ENCODE measurements at places on chromosomes 3 and 15.
A peak's percentile ranks its signal among the peaks of the same experiment; 100 is the strongest.

GRCh38 chr3:49278548-49278947, 1.5 kb upstream of the C3orf62 start:
- H3K36me3 ChIP-seq: peaks cover 12% of the 10 kb centered on the region
- peaks cover 9% of the 10 kb centered on the region for H3K4me1 ChIP-seq

- H3K36me3 ChIP-seq: no peaks in the 10 kb centered on the region
- DNase-seq: no peak
- H3K27me3 ChIP-seq: peaks cover 5% of the 10 kb centered on the region
- no peak overlapping the region for H3K27ac ChIP-seq
- no peak overlapping the region for H3K4me3 ChIP-seq
Observed at GRCh38 chr15:82305621-82306048, 43.0 kb downstream of the SAXO2 start.

- H3K27ac ChIP-seq: peak overlapping the region; percentile 93
- no peak for DNase-seq
- H3K27me3 ChIP-seq: no peaks in the 10 kb centered on the region
- no peak overlapping the region for H3K4me3 ChIP-seq
- peaks cover 8% of the 10 kb centered on the region for H3K4me1 ChIP-seq
Observed at GRCh38 chr3:99877031-99877579, 59.4 kb downstream of the CMSS1 start.

DNA sequence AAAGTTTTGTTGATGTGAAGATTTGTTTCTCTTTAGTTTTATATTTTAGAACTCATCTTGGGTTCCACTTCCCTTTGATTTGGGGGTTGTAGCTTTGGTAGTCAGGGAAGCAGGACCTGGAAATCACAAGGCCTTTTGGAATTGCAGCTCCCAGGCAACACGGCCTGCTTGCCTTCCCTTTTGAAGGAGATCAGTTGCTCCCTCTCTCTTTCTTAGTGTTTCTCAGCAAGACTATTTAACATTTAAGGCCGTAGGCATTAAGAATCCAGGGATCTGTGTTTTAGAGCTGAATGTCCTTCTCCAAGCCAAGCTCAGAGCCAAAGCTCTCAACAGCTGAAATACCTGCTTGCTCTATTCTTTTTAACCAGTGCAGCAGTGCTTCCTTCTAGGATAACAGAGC, 310.3 kb downstream of the PTPRG start:
- H3K4me1 ChIP-seq: no peaks in the 10 kb centered on the region
- H3K27me3 ChIP-seq: no peaks in the 10 kb centered on the region
- H3K27ac ChIP-seq: no peak overlapping the region
- H3K4me3 ChIP-seq: no peak overlapping the region
- peaks cover 2% of the 10 kb centered on the region for H3K36me3 ChIP-seq
- no peak for DNase-seq

GRCh38 chr3:126129398-126129891, 45.5 kb upstream of the SLC41A3 start:
- H3K4me1 ChIP-seq: no peaks in the 10 kb centered on the region
- no peak overlapping the region for H3K27ac ChIP-seq
- DNase-seq: no peak
- H3K36me3 ChIP-seq: no peaks in the 10 kb centered on the region
- no peak overlapping the region for H3K4me3 ChIP-seq

GRCh38 chr3:155441026-155441425, 147.5 kb upstream of the STRIT1 start:
- no peaks in the 10 kb centered on the region for H3K4me1 ChIP-seq
- no peaks in the 10 kb centered on the region for H3K36me3 ChIP-seq
- H3K27ac ChIP-seq: no peak overlapping the region
- H3K27me3 ChIP-seq: peaks cover 4% of the 10 kb centered on the region
- H3K4me3 ChIP-seq: no peak overlapping the region

DNA sequence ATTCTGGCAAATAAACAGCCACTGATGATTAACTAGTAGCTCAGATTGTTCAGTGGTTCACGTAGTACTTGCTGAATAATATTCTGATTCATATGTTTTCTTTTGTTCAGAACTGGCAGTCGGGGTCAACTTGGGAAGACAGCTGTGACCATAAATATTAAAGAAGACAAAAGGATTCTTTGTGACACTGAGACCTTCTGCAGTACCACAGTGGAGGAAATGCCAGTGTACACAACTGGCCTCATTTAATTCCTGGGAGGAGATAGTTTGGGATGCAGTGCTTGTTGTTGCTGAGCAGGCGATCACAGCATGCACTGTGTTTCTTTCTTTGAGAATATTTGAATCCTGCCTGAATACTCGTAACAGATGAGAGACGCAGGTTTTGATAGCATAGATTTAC, 26.7 kb upstream of the MCF2L2 start:
- no peaks in the 10 kb centered on the region for H3K4me1 ChIP-seq
- H3K27me3 ChIP-seq: no peaks in the 10 kb centered on the region
- H3K27ac ChIP-seq: no peak overlapping the region
- H3K4me3 ChIP-seq: no peak overlapping the region

DNA sequence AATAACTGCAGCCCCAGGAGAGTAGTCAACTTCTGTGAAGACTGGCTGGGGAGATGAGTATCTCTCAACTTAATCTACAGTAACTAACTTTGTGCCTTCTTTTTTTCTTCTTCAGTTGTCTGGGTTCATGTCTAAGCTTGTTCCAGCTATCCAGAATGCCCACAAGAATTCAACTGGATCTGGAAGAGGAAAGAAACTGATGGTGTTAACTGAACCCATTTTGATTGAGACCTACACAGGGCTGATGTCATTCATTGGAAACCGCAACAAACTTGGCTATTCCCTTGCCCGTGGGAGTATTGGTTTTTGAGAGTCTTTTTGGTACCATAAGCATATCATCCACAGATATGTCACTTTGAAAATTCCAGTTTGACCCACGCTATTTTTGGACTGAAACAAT, 148.7 kb downstream of the TPRG1 start:
- peaks cover 20% of the 10 kb centered on the region for H3K27me3 ChIP-seq
- DNase-seq: no peak
- peaks cover 7% of the 10 kb centered on the region for H3K4me1 ChIP-seq
- H3K4me3 ChIP-seq: no peak overlapping the region

DNA sequence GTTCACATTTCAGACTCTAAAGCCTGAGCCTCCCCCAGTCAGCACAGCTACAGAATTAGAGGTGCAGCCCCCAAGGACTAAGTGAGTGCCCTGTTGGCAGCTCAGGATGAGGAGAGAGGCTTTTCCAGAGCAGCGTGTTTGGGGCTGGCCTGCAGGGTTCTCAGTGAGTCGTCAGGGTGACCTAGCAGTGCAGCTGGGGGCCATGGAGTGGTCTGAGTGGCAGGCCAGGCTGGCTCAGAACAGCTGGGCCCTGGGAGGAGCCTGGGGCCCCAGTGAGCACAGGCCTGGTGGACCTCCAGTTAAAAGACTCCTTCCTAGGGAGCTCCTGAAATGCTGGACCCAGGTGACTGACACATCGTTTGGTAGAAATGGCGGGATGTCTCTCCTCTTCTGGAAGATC, 108.3 kb downstream of the SLC49A4 start:
- H3K27me3 ChIP-seq: no peaks in the 10 kb centered on the region
- no peak overlapping the region for H3K4me3 ChIP-seq
- no peaks in the 10 kb centered on the region for H3K36me3 ChIP-seq
- H3K4me1 ChIP-seq: no peaks in the 10 kb centered on the region
- no peak overlapping the region for H3K27ac ChIP-seq

DNA sequence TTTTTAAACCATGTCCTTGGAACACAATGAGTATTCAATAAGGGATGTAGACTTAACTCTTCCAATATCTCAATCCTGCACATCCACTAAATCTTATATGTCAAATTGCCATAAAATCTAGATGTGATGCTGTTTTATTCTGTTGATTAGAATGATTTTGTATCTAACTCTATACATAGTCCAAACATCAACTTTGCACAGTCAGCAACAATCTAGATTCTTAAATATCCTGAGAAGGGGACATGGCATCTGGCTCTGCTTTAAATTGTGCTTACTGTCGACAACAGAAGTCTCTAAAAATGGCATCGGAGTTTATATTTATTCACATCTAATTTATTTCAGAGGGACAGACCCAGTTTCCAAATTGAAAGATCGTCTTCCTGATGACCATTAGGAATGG, 276.2 kb downstream of the GAP43 start:
- DNase-seq: no peak
- no peak overlapping the region for H3K27ac ChIP-seq
- no peaks in the 10 kb centered on the region for H3K36me3 ChIP-seq
- peaks cover 1% of the 10 kb centered on the region for H3K4me1 ChIP-seq
